ENCODE measurements at places on chromosomes 1 and 21.

- no peak for DNase-seq
These were observed 4.1 kb upstream of the GRIK3 start for GRCh38 chr1:37038227-37039093.

- DNase-seq, result no peak
These were observed 15.9 kb downstream of the DAB1 start for GRCh38 chr1:57407928-57408327.

DNA sequence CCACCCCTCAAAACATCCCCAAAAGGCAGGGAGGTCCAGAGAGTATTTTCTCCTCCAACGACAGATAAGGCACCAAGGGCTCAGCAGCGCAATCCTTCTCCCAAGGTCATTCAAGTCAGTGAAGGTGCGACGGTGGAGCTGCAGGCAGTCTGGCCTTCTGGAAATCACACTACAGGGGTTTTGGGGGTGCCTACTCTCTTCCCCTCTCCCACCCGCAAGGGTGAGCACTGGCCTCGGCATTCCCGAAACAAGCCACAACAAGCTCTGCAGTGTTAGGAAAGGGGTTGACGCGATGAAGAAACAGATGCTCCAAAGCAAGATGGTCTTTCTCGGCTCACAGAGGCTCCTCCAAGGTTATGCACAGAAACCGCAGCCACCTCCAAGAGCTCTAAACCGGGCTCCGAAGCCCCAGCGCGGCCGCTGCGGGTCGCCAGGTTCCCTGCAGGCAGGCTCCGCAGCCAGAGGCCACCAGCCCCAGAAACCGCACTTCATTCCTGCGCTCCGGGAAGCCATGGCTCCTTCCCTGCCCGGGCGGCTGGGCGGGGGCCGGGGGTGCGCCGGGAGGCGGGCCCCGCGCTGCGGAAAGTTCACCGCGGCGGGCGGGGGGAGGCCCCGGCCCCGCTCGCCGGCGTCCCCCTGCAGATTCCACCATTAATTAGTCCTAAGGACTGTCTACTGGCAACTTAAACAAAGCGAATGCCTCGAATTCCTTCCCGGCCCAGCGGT lies 1.1 kb downstream of the LUZP1 start:
- DNase-seq, result peak; percentile 3

- no peak for DNase-seq
These were observed 39.0 kb downstream of the ZZZ3 start for GRCh38 chr1:77643456-77643855.

DNA sequence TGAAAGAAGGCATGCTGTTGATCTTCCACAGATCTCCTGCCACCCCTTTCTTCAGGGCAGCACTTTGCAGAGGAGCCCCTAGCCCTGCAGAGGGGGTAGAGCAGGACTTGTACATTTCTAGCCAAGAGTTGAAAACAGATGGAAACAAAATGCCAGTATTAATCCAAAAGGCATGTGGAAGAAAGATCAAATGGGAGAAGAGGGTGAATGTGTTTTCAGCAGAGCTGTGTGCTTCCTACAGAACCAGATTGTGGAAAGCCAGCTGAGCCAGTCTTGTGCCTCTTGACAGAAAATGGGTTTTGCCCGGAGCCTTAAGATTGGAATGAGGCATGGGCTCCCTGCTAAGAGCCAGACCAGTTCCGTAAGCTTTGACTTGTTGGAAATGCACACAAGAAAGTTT lies 105.2 kb upstream of the TSPAN2 start:
- no peak for DNase-seq

DNA sequence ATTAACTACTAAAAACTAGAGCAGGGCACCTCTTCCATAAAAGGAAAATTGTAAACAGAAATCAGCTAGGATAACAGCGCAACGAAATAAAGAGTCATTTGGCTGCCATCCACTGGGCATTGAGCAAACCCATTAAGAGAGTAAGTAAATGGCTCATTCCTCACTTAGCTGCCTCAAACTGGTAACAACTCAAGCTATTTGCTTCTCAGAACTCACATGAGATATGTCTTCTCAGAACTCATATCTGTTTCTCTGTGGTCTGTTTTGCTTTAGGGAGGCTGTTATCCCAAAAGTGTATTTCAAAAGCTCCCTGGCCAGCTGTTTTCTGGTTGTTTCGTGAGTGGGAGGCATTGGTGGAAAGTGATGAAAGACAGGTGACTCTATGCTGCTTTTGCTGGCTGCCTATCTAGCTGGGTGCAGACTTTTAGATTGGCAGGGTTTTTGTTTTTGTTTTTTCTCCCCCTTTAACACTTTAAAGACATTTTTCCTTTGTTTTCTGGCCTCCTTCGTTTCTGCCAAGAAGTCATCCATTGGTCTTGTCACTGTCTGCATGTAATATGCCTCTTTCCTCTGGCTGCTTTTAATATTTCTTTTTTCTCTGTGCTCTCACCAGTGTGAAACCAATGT lies 269.2 kb upstream of the RGS18 start:
- no peak for DNase-seq

GRCh38 chr1:160952129-160952510 lies 2.5 kb downstream of the ITLN2 start:
- DNase-seq, result no peak

- DNase-seq, result no peak
These were observed 189.7 kb downstream of the DHRS3 start for GRCh38 chr1:12428334-12428733.

GRCh38 chr1:100903777-100904176 lies 7.9 kb downstream of the SLC30A7 start:
- DNase-seq, result no peak

DNA sequence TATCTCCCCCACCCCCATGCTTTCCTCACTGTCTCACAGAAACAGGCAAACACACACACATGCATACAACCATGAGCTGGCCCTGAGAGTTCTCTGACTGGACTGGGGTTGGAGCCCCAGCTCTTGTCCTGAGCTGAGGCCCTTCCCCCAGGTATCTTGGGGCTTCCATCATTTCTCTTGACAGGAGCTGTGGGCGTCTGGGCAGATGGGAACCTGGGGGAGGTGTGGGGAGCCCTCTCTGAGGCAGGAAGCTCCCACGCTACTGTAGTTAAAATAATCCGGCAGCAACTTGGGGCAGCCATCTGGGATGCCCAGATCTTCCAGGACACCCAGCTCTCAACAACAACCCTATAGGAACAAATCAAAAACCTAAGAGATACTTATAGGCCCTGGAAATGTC lies 2.7 kb upstream of the KIF21B start:
- no peak for DNase-seq

DNA sequence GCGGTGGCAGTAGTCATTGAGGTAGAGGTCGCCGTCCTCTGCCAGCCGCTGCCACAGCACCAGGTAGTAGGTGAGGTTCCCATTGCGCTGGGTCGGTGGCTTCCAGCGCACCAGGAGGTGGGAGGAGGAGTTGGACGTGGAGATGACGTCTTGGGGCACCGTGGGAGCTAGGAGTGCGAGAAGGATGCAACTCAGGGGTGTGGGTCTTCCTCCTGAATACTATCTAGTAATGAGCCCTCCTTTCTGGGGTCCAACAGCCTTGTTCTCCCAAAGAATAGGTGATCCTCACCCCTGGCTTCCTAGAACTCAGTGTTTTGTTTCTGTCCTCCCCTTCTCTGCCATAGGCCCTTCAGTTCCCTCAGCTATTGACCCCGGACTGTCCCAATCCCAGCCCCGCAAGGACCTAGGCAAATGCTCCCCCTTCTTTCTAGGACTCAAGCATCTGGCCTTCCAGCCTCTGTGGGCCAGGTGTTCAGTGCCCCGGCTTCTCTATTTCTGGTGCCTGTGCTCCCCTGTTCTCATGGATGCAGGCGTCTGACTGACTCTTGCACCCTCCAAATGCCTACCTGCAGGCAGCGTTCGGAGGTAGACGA lies 12.9 kb downstream of the INSRR start:
- no peak for DNase-seq
